ENCODE measurements at places on chromosomes 5 and 9.

DNA sequence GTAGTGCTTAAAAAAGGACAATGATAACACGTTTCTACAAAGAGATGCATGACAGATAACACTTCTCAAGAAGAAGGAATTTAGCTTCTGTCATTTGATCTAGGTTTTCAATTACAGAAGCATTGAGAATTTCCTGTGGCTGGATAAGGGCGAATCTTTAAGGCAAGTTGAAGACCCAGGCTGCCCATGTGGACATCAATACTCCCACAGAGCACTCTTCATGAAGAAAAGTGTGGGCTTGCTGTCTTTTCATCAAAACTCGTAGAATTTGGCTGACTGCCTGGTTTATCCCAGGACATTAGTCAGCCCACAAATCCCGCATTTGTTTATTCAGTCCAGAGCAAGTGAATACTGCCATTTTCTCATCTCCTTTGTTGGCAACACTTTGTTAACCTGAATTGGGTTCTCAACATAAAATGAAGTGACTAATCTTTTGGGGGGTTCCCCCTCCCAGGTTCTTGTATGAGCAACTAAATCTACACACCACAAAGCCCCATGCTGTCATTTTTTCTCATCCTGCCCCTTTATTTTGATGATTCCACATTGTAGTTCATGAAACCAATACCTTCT lies 43.4 kb upstream of the CDKN2B start:
- no peak for DNase-seq

DNA sequence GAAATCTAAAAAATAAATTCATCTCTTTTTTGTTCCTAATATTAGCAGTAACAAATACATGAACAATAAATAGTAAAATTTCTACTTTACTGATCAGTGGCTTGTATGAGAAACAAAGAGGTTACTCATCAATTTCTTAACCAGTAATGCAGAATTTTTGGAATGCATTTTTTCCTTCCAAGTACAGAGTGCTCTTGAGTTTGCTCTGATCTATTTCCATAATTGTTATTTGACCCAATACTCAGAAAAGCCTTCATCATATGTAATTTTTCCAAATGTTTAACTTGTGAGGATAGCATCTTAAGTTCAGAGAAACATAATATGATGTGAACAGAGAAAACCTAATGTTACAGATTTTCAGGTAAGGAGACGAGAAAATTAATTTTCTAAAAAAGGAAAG lies 47.3 kb downstream of the FBN2 start:
- no peak for DNase-seq

- DNase-seq: no peak
Measured at GRCh38 chr5:162248107-162248713, 180.6 kb downstream of the GABRG2 start.

- DNase-seq: no peak
Measured at GRCh38 chr5:87770016-87770570, 357.4 kb upstream of the CCNH start.

DNA sequence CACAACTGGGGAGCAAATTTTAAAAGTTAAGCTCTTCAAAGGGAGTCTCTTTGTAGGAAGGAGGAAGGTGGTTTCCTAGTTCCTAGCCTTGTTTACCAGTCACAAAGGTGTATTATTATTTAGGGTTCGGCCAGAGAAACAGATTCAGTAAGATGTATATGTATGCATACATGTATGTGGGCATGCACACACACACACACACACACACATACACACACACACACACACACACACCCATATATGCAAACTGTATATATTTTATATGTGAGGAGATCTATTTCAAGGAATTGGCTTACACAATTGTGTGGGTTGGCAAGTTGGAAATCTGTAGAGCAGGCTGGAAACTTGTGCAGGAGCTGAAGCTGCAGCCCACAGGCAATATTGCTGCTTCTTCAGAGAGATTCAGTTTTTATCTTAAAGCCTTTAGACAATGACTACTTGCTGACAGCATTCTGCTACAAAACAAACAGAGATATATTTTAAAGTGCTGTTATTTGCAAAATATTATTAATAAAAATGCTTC lies 75.3 kb upstream of the DNAH5 start:
- DNase-seq: no peak

- DNase-seq: no peak
Measured at GRCh38 chr9:132461971-132462370, 52.0 kb downstream of the CFAP77 start.

GRCh38 chr5:135308752-135309151 lies 90.3 kb downstream of the MACROH2A1 start:
- DNase-seq: no peak

DNA sequence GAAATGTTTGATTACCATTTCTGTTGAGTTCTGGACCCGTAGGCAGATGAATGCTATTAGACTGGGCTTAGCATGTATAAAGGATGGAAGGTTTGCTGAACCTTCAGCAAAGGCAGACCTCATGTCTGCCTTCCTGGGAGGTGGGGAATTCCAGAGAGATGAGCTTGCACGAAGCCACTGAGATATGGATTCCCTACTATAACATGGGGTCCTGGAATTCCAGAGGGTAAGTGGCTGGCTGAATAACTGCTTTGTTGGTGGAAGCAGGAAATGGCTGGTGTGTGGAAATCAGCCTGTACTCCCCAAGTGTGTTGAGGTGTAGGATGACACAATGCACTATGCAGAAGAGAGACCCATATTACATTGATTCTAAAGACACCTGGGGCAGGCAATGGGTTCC lies 526.4 kb downstream of the CTNND2 start:
- no peak for DNase-seq

DNA sequence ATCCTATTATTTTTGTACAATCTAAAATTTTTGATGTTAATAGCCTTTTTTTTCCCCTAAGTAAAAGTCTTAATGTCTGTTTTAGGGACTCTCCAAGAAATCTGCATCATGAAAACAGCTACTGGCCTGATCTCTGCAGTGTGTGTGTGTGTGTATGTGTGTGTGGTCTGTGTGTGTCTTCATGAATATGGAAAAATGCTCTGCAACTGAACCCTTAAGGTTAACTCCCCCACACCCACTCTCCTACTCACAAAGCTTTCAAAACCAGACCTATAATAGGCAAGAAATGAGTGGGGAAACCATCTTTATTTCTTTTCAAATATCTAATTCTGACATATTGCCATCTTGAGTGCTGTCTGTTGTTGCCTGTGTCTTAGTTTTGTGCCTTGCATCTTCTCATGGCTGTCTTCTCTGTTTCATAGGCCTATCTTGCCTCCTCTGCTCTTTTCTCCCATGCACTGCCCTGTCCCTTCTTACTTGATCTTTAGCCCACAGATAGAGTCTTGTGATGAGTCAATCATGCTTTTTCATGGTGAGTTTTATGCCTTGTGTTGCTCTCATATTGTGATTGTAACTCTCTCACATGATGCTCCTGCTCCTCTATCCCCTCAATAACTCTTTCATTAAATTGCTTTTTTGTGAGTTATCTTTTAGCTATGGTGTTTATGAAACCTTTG lies 68.3 kb downstream of the CHSY3 start:
- DNase-seq: no peak

DNA sequence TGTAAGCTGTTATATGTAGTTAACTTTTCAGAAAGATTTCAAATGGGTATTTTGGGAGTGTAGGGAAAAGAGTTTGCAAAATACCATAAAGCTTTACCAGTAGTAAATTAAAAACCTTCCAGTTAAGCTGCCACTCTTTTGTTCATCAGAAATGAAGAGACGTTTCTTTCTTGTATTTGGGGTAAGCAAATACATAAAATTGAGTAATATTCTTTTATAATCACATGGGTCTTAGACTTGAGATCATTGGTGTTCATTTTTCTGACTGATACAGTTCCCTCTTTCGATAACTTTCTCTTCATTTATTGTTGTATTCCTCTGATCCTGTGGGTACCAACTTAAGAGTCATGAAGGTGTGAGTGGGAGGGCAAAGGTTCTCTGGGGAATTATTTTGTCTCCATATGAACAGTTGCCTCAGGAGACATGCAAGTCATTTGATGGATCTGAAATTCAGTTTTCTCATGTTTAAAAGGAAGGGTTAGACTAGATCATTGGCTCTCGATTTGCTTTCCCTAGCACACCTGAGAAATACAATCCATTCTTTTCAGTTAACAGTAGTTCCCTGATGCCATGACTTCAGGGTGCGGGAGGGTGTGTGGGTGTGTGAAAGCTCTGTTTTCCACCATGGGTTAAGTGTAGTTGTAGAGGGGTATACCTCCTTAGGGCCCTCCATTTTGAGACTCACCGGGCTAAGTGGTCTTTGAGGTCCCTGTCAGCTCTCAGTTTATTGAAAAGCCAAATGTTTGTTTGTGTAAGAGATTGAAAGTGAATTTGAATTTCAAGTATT lies 47.7 kb downstream of the CNTRL start:
- DNase-seq: no peak

GRCh38 chr5:150162142-150162513 lies 4.5 kb upstream of the CDX1 start:
- DNase-seq: no peak

GRCh38 chr5:5103245-5103644 lies 36.9 kb upstream of the ADAMTS16 start:
- DNase-seq: no peak

DNA sequence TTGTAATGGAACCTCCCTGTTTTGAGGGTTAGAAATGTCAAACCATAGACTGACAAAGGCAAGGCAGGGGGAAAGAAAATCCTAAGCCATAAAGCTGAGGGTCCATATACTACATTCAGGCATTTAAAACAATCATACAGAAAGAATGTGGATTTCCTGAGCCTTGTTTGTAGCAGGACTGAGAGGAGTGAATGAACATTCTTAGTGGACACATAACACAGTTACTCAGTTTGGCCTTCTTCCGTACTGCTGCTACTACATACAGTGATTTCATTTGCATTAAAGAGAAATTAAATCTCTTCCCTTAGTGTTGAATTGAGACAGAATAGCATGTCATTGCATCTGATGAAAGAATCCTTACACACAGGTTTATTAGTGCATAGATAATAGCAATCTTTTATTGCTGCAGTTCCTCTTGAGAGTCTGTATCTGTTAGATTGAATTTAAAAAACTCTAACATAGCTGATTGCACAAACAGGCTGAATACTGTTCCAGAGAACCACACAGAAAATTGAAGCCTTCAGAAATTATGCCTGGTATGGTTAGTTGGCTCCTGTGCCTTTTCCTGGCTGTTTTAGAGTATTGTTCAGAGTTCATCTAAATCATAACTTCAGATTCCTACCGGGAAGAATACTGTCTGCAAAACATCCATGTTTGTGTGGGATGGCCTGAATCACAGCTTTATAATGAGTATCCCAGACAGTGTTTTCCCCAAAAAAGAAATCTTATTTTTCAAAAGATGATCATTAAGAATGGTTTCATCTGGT lies 2.0 kb upstream of the MTX3 start:
- DNase-seq: no peak

DNA sequence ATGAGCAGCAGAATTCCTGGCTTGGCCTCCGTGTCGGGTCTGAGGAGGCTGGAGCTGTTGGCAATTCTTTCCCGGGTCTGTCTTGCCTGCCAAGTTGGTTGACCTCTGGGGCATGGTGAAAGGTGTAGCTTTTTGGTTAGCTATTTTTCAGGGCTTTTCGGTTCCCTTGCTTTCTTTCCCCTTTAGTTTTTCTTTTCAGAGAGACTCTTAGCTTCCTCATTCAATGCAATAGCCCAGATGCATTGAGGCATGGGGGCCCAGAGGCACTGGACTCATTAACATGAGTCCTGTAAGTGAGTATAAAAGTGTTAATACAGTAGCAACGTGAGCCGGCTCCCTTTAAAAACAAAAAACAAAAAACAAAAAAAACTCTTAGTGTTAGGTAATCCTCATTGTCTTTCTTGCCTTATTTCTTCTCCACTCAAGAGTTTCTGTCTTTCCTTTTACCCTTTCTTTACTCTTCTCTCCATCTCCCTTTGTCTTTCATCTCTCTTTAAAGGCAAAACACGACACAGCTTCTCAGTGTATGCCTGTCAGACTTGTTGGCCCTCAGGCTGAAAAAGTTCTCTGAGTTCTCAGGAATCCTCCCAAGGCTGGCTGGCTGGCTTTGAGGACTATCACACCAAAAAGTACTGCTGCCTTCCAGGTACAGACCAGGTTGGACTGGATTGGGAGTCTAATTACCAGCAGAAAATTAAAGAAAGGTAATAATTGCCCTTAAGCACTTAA lies 289.9 kb upstream of the TUT7 start:
- DNase-seq: no peak

DNA sequence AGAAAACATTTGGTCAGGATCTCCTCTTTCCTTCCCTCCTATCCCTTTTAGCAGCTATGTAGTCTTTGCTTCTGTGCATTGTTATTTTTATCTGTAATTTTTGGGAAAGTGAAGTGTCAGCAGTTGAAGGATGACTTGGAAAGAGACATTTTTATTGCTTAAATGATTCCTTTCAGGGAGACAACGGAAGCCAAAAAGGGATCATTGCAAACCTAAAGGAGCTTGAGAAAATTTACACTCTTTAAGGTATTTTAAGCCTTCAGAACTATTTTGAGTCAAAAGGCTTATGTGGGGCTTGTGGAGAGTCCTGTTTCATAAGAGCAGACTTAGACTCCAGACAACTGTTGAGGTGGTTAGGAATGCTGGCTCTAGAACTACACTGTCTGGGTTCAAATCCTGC lies 281.6 kb downstream of the KIF4B start:
- no peak for DNase-seq

DNA sequence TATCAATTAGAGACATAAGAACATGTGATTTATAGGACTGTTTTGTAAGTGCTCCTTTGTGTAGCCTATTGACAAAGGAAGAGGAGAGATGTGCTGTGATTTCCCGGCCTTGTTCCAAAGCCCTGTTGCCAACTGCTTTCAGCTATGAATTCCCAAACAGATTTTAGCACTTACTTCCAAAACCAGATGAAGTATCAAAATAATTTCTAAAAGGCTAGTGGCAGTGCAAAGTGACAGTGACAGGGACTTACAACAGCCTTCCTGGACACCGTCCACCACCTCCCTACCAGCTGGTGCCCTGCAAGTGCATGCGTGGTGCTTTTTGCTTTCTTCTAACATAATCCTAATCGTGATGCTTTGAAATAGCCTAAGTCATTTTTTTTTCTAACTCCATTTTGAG lies 254.1 kb upstream of the ACTBL2 start:
- DNase-seq: no peak

- DNase-seq: no peak
Measured at GRCh38 chr5:159947708-159948358, 31.6 kb downstream of the ADRA1B start.

- no peak for DNase-seq
Measured at GRCh38 chr5:160494451-160494850, 72.8 kb downstream of the PTTG1 start.

- DNase-seq: no peak
Measured at GRCh38 chr9:3296536-3296935, 229.3 kb downstream of the RFX3 start.

DNA sequence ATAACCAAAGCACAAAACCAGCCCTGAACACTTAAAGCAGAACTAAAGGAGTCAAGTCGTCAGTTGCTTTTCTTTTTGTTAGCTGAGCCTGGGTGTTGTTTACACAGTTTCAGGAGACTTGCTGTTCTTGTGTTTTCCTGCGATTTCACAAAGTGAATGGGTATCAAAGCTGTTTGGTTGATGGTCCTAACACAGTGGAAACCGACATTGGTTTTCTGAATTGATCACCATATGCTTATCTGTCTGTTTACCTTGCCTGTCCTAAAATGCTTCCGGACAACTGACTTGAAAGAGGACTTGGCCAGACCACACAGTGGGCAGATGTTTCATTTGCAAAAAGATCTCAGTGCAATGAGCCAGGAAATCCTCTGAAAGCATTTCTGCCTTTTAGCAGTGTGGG lies 676.4 kb downstream of the PRELID2 start:
- DNase-seq: no peak

Measured in GM10248 (cell line).